ENCODE measurements at places on chromosomes 16 and 17.

DNA sequence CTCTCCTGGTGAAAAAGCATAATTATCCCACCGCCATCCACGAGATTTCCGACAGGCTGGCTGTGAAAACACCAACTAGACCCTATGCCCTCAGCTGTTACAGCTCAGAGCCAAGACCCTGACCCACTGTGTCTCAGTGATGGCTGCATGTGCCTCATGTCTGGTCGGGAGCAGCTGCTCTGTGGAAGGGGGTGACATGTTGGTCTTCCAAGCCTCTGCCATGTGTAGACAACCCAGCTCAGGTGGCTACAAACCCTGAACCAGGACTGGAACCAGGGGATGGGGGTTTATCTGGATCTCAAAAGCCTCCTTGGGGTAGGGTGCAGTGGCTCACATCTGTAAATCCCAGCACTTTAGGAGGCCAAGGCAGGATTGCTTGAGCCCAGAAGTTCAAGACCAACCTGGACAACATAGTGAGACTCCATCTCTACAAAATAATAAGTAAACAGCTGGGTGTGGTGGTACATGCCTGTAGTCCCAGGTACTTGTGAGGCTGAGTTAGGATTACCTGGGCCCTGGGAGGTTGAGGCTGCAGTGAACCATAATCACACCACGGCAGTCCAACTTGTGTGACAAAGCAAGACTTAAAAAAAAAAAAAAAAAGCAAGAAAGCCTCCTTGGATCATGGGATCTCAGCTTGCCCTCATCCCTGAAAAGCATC, 220.3 kb downstream of the CPPED1 start:
- no peak for DNase-seq

DNA sequence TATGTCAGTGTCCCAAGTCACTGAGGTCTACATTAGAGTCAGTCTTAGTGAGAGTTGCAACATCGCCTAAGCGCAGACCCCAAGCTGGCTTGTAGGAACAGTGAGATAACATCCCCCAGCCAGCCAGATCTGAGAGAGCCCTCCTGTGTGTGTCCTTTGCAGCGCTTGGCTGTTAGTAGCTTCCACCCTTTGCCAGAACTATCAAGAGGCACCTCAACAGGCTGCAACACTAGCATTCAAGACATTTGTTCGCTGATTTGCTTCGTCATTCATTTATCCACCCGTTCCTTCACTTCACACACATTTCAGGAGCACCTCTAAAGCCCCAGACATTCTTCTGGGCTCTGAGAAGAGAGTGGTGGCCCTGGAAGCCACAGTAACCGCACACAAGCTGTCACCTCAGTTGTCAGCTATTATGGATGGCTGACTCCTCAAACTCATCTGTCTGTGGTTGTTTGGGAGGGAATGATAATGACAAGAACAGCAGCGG, 289.6 kb downstream of the WWOX start:
- DNase-seq, result no peak

GRCh38 chr17:74872313-74873036, at the start of gene FDXR:
Gene FDXR (minus strand): TSS chr17:74872994. CDS start chr17:74872944, 50 bp downstream.
- no peak for DNase-seq

DNA sequence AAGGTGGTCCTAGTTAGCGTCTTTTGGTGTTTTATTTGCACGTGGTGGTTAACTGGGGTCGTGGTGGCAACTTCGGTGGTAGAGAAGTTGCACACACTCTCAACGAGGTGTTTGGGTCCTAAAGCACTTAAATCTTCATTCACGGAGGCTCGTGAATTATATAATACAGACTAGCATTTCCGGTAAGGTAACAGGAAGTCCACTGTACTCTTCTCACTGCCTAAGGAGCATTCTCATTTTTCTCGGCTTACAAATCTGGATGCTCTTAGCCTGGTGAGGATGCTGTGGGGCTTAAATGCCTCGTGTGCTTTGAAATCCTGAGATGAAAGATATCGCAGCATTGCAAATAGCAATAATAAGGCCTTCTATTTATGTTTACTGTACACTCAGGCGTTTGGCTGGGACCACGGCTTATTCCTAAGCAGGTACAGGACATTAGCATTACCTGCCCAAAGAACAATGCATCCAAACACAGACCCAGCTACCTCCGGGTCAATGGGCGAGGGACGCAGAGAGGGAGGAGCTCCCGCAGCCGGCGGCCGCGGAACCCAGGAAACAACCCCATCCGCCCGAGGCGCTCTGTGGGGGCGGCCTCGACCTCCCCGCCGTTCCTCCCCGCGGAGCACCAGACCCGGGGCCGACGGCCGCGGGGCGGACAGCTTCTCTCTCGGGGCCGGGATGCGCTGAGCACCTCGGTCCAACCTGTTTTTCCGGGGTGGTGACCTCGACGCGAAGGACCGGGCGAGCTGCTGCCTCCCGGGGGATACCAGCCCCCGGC, 856 bp downstream of the DNAJA2 start:
- peak; percentile 57 for DNase-seq

All from AG08396 (cell line).